ENCODE measurements at places on chromosomes 7 and 10. TPM values are rescaled to one million over a fixed set of nuclear protein-coding genes. Genes with fewer than 3 reads are reported as not detected.

The CRPPA gene
- 1.9 TPM for total RNA-seq

The OPN4 gene
- total RNA-seq, result not detected

The CCDC71L gene
- total RNA-seq, result 3.3 TPM

The MSS51 gene
- 1.8 TPM for total RNA-seq

The METTL27 gene
- total RNA-seq, result not detected

The LRCH4 gene
- total RNA-seq, result 50.1 TPM

The MSMB gene
- total RNA-seq, result not detected

The GSTO1 gene
- 43.8 TPM for total RNA-seq

The ZNF680 gene
- 6.5 TPM for total RNA-seq

The MYL7 gene
- total RNA-seq, result not detected

The CYP2W1 gene
- total RNA-seq, result 0.76 TPM

The FKBP6 gene
- not detected for total RNA-seq

The NPSR1 gene
- not detected for total RNA-seq

DNA sequence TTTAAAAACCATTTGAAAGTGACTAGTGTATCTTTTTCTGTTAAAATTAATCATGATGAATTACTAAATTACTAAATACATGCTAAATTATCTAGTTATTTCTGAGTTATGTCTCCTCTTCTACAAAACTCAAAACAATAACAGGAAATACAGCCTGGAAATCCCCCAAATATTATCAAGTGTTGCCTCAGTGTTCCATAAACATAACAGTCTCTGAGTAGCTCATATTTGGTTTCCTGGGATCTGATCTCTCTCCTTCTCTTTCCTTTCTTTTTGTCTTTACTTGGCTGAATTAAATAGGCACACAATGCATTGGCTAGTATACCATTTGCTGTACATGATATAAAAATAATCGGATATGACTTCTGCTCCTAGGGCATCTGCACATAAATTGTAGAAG lies 277.6 kb upstream of the IGFBP3 start:
- DNase-seq, result no peak

DNA sequence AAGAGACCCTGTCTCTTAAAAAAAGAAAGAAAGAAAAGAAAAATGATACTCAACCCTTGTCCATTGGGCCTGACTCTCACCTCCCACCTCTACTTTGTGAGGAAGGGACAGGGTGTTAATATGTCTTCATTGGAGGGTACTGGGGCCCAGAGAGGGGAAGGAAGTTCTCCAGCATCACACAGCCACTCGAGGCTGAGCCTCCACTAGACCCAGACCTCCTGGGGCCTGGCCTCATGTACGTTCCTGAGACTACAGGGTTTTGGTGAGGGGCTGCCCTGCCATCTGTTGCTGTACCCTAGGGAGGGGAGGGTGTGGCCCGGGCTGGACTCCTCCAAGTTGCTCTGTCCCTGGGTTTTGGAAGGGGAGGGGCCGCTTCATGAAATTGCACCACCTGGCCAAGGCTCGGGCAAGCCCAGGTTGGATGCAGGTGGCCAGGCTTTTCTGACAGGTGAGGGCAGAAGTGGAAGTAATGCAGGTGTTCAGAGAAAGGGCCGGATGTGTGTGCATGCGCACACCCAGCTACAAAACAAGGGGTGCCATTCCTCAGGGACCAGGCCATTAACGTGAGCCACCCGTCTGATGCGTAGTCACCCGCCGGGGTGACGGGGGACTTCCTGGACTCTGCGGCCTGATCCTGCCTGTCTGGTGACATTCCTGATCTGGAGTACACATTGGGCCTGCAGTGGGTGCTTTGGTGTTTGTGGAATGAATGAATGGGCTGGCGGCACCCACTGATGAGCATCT lies 21.7 kb downstream of the GTF2IRD1 start:
- no peak for DNase-seq

- DNase-seq, result no peak
Observed at GRCh38 chr10:89795840-89796239, 94.5 kb downstream of the KIF20B start.

DNA sequence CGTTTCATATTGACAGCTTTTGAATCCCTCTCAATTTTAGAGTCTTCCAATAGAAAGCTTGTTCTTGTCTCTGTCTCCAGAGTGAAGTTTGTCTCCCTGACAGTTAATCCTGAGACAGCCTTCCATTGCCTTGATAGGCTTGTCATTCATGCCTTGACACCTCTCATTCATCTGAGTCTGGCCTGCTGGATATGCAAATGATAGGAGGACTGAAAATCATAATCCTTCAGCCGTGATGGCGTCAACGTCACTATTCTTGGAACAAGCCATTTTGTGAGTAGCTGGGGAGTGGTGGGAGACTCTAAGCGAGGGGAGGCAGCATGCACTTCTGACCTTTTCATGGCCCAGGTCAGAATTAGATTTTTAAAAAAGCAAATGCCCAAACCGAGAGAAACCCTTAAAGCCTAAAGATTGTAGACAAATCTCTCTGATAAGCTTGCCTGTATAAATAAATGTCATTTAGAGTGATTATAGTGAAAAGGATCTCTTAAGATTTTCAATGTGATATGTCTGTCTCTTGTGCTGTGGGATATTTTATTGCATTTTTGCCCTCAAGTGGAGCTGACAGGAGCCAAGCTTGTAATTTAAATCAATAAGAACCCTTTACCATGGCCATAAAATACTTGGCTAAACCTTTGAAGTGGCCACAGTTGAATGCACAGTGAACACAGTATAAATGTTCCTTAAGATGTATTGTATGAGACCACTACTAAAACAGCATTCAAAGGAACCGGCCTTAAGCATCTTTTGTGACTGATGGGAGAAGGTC lies 148.8 kb downstream of the SNX10 start:
- no peak for DNase-seq

DNA sequence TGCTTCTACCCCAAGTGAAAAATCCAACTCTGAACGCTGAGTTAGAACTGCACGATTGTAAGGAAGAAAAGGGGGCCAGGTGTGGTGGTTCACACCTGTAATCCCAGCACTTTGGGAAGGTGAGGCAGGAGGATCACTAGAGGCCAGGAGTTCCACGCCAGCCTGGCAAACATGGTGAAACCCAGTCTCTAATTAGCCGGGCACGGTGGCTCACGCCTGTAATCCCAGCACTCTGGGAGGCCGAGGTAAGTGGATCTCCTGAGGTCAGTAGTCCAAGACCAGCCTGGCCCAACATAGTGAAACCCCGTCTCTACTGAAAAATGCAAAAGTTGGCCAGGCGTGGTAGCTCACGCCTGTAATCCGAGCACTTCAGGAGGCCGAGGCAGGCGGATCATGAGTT lies 9.0 kb downstream of the GUSB start:
- DNase-seq, result no peak

- DNase-seq, result no peak
Observed at GRCh38 chr10:45082176-45082575, 81.5 kb downstream of the ZNF22 start.

GRCh38 chr7:104296900-104297299 lies 31.5 kb upstream of the LHFPL3 start:
- DNase-seq, result no peak

DNA sequence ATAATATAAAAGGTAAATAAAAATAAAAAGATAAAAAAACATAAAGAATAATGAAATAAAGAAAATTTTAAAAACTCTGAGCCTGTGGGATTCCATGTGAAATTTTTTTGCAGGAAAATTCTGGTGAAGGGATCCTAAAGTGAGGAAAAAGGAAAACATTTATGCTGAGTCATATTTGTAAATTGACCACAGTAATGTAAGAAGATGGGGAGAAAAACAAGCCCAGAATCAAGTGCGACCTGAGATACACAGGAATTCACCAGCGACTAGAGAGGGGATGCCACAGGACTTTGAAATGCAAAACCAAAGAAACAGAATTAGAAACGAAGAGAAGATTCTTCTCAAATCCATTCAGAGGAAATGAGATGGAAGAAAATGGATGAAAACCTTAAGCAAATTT lies 133.8 kb upstream of the PFKP start:
- no peak for DNase-seq

DNA sequence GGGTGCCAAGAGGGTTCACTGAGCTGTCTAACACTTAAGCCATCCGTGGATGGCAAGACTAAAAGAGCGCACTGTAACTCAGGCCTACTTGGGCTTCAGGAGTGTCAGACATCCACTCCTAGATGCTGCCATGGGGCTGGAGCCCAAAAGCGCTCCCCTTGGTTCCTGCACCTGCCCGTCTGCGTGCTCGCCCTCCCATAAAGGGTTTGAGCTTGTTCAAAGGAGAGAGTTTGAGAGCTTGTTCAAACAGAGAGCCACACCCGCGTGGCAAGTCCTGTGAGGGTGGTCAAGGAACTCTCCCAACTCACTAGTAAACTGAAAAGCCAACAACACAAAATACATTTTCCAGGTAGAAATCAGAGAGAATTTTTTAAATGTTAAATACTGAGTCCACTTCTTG lies 256.7 kb downstream of the SEMA3A start:
- DNase-seq, result no peak

- DNase-seq, result no peak
Observed at GRCh38 chr7:142808461-142808801, 37.7 kb downstream of the PRSS2 start.

DNA sequence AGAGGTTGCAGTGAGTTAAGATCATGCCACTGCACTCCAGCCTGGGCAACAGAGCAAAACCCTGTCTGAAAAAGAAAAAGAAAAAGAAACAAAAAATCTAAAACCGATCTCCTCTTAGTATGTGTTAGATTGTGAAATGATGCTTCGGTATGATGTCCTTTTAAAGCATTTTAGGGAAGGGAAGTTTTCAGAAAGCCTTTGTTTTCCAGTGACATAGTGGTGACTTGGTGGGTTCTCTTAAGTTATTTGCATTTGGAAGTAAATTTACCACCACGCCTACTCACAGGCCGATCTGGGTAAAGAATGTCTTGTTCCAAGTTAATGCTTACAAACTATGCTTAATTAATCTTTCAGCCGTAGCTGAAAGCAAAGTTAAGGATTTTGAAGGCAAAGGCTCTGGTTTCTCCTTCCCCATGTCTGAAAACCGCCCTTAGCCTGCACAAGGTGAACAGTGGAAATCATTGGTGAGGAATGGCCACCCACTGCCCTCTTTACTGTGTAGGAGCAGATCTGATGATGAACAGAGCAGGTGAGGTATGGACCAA lies 10.7 kb downstream of the MTURN start:
- DNase-seq, result no peak

DNA sequence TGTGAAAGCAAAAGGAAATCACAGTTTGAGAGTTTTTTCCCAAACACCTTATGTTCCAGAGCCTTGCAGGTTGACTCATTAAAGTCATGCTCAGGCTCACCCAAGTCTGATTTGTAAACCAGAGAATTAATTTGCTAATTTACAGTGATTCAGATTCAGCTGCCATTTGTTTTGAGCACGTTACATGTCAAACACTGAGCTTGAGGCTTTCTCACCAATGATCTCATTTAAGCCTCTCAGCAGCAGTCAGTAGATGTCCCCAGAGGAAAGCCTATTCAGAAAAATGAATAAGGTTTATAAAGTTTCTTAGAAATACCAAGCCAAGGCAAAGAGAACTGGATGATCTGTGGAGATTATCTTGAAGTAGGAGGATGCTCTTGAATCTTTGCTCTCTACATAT lies 420.4 kb downstream of the HTR7 start:
- no peak for DNase-seq

DNA sequence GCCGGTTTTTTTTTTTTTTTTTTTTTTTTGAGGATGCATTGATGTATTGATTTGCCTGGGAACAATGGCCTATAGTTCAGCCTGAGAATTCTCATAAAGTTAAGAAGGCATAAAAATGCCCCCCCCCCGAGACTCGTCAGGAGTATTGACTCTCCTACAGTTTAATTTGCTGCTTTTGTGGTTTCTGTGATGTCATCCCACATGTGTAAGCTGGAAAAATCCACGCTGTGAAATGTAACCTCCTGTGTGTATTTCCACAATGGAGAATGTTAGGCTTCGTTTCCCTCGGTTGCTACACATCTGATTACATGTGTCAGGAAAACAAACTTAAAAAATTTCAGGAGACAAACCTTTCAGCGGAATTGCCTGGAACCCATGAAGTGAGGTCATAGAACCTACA lies 117.9 kb downstream of the FANK1 start:
- DNase-seq, result no peak

DNA sequence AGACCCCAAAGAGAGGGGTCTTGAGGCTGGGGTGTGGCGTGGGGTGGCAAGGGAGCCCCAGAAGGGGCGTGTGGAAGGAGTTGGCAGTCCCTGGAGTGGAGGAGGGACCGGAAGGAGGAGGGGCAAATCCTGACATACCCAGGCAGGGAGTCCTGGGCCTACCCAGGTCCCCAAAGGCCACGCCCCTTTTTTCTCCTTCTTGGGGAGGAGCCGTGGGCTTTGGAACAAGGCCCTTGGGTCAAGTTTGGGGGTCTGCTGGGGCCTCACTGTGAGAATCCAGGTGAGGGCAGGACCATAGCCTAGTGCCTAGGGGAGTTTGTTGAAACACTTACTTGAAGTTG lies 1.2 kb upstream of the SMARCD3 start:
- no peak for DNase-seq

GRCh38 chr10:48245977-48246376 lies 28.5 kb downstream of the FRMPD2 start:
- DNase-seq, result no peak

- DNase-seq, result no peak
Observed at GRCh38 chr7:6658618-6659345, 21.7 kb downstream of the ZNF316 start.

GRCh38 chr7:28890137-28890536 lies 68.0 kb downstream of the TRIL start:
- DNase-seq, result no peak

DNA sequence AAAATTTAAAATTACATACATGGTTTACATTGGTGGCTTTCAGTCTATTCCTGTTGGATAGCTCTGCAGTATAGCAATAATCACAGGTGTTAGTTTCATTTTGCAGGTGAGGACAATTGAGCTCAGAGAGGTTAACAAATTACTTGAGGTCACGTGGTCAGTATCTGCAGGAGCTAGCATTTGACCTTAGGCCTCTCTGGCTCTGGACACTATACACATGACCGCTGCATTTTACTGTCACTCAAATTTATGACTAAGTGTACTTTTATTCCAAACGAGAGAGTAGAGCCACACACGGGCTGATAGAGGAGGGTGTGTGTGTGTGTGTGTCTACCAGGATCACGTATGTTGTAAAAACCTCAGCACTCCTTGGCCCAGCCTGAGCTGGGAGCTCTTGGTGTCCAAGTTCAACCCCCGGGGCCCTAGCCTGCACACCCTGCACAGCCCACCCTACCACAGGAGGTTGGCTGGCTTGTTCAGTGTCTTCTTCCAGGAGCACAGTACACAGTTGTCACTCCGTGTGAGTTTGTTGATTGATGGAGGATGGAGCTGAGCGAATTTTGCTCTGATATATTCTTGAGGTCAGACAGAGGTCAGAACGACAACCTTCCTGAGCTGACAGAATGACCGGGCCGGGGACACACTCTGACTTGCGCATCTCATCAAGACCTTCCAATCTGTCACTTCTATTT lies 272.7 kb downstream of the GFRA1 start:
- DNase-seq, result no peak

- no peak for DNase-seq
Observed at GRCh38 chr7:57772126-57772924, 322.3 kb downstream of the ZNF716 start.

DNA sequence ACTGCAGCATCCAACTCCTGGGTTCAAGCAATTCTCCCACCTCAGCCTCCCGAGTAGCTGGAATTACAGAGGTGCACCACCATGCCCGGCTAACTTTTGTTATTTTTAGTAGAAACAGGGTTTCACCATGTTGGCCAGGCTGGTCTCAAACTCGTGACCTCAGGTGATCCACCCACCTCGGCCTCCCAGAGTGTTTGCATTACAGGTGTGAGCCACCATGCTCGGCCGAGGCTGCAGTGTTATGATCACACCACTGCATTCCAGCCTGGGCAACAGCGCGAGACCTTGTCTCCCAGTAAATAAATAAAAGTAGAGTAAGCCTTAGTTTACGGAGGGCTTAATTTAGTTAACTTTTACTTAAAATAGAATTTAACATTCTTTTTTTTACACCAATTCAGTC lies 23.7 kb upstream of the IGF2BP3 start:
- no peak for DNase-seq

Data from esophagus squamous epithelium (tissue), 5 donors.